ENCODE measurements at places on chromosomes 12 and 14.

GRCh38 chr14:72680853-72681640 is 212.9 kb downstream of the DPF3 start:
- no peak for DNase-seq

DNA sequence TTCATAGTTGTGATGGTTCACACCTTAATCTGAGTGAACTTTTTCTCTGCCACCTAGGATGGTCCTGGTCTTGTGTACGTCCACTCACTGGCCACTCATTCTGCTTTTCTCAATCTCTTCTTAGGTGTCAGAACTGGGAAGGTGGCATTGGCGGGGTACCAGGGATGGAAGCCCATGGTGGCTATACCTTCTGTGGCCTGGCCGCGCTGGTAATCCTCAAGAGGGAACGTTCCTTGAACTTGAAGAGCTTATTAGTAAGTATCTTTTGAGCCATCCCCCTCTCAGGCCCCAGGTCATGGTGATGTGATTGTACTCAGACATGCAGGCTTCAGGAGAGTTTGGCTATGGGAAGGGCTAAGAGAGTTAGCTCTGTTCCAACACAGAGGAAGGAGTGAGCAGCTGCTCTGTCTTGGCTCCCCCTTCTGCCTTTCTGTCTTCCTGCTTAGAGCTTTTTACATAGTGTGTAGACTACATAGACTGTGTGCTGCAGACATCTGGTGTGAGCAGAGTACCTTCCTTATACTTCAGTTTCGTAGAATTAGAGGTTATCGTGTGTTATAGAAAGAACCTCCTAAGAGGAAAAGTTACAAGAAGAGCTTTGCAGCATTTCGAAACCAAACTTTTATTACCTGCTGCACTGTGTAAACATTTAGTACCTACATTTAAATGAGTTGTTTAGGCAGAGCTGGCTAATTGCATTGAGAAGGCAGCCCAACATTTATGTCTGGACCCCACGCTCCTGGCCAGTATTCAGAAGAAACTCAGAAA is 54.2 kb downstream of the FNTB start:
- no peak for DNase-seq

DNA sequence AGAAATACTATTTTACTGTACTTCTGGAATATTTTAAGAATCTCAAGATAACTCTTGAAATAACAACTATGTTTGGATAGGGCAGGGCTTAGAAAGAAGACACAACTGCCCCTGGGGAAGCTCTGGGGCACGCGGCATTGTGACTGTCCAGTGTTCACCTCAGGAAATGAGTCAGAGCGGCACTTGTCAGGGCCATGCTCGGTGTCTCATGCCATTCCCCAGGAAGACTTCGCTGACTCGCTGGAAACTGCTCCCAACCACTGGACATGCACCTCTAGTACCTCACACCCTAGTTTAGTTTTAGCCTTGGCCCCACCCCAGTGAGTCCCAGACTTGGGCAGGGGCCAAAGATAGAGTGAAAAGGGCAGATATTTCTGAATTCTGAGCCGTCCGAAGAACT is 192.0 kb downstream of the TTC7B start:
- DNase-seq: no peak

DNA sequence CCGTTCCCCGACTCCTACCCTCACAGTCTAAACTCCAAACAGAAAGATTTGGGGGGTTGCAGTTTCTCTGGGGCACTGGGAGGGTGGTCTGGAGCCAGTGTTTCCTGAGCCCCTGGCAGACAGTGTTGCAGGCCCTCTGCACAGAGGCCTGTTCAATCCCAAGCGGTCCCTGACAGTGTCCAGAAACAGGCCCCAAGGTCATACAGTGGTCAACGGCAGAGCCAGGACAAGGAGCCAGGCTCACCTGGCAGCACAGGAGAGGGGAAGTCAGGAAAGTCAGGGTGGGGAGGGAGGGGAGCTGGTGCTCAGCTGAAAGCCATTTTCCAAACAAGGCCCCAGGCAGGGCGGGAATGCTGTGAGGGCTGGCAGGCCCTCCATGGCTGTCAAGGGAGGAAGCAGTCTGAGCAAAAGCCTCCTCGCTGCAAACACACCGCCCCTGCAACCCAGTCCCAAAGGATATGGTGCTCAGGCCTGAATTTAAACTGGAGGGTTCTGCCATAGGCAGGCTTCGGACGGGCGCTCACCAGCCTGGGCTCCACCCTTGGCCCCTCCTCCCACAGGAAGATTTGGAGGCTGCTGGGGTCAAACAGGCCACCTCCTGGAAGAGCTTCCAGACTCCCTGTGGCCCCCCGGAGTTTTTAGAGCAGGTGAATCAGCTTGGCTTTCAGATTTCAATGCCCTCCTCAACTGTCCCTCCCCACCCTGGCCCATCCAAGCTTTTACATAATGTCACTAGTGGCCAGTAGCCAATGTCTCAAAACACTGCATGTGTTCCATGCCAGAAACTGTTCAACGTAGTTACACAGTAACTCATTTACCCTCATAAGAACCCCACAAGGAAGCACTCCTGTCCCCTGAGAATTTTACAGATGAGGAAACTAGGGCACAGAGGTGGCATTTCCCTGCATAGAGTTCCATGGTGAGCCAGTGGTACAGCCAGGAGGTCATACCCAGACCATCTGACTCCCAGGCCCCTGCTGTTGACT is 41.5 kb downstream of the CHGA start:
- no peak for DNase-seq

DNA sequence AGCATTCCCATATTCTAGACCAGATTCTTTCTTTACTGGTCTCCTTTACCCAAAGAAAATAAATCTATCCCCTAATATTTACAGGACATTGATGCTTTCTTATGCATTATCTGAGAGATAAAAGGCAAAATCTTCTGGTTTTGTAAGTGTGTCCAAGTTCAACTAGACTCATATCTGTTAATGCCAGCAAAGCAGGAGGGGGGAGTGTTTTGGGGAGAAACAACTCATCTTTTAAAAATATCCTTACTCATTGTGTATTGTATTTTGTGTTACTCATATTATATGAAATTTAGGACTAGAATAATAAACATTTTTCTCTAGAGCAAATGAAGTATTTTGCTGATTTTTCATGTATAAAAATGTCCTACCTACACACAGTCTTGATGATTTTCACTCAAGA is 54.8 kb downstream of the SAMD4A start:
- DNase-seq: no peak

GRCh38 chr12:58906917-58907316 is 13.4 kb downstream of the LRIG3 start:
- no peak for DNase-seq

GRCh38 chr14:53218161-53218560 is 65.0 kb upstream of the DDHD1 start:
- DNase-seq: no peak

DNA sequence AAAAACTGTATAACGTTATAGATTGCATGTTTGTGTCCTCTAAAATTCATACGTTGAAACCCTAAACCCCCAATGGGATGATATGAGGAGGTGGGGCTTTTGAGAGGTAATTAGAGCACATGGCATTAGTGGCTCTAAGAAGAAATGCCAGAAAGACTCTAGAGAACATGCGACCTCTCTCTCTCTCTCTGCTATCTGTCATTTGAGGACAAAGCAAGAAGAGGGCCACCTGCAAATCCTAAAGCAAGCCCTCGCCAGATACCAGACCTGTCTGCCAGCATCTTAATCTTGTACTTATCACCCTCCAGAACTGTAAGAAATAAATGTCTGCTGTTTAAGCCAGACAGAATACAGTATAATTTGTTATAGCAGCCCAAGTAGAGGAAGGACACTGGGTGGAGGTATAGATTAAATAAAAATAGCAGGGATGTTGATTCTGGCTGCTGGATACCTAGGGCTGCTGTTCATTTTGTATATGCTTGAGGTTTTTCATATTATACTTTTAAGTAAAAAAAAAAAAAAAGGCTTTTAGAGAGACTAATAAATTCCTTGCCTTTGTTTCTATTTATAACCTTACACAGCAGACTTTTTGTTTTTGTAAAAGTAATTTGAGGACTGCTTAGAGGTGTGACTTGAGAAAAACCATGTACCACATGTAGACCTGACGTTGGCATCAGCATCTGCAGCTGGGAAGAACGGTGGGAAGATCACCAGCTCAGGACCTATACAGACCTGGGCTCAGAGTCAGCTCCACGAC is 26.9 kb downstream of the MOK start:
- DNase-seq: no peak

DNA sequence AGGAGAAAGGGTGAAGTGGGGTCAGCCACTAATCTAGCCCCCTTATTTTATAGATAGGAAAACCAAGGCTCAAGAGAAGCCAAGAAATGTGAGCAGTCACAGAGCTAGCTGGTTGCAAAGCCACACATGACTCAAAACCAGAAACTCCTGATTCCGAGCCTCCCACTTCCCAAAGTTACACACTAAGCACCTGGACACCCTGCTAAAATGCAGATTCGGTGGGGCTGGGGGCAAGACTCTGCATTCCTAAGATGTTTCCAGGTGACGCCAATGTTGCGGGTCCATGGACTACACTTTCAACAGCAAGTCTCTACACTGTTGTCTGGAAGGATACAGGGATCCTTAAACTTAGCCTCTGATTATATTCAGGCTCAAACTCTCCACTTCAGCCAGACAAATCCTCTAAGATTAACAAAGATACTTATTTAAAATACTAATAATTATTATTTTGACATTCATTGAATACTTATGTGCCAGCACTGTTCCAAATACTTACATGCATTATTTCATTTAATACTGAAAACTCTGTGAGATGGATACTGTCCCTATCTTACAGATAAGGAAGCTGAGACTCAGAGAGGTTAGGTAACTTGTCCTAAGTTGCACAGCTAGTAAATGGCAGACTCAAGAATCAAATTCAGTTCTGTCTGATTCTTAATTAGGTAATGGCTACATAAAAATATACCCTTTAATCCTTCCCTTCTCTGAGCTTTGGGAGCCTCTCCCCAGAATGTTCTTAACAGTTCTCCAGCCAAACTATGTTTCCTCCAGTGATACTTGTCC is 81.4 kb downstream of the CRACR2A start:
- no peak for DNase-seq

DNA sequence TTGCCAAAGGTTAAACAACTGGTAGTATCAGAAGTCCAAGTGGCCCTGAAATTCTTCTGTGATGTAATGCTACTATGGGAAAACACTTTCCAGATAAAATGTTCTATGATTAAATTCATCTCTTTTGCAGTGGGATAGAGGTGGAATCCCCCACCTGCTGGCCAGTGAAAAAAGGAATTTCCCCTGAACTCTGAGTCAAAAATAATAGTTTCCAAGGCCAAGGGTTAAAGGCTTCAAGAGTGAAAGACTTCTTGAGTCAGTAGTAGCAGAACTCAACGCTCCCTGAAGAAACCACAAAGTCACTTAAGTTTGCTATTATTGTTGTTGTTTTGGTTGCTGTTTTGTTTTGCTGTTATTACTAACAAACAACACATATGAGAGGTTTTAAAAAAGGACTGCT is 330.8 kb downstream of the SOX5 start:
- DNase-seq: no peak

- no peak for DNase-seq
These were observed 69.0 kb downstream of the MVK start for GRCh38 chr12:109642506-109643132.

GRCh38 chr12:98697209-98697608 is 52.1 kb downstream of the APAF1 start:
- no peak for DNase-seq

- DNase-seq: no peak
These were observed 31.9 kb downstream of the PRICKLE1 start for GRCh38 chr12:42557586-42558172.

DNA sequence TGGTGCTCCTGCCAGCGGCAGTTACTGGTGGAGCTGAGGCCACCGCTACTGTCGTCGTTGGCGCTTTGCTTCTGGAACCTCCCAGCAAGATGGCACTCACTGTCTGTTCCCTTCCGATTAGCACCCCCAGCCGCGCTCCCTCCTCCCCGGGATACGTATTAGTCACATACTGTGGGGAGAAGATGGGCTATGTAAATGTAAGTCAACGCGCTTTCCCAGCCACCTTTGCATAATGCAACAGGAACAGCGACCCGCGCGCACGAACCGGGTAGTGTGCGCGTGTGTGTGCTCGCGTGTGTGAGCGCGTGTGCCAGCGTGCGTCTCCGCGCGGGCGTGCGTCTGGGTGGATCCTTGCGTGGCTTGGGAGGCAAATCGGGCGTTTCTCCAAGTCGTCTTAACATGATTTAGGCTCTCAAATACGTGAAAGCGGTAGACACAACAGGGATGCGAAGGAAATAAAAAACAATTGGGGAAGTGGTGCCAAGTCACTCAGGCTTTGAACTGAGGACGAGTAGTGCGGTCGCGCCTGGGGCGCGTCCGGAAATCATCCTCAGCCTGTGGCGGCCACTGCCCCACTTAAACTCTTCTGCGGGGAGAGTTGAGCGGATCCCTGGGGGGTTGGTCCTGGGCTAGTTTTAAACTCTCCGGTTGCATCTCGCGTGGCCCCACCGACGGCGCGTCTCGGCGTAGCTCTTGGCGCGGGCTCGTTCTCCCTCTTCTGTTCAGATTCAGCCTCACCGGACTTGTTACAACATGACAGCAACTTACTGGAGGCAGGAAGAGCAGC is 1.8 kb downstream of the FLRT2 start:
- no peak for DNase-seq

DNA sequence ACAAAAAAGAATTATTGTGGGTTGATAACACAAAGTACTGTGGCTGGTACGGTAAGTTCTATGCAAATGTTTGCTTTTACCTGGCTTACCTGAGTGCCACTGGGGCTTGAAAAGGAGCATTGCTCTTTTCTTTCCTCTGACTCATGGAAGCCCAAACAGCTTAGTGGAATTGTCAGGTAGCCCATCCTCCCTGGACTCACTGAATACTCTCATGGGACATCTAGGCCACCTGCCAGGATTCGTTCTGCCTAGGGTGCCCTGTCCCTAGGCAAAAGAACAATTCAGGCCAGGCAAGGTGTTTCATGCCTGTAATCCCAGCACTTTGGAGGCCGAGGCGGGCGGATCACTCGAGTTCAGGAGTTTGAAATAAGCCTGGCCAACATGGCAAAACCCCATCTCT is 22.5 kb upstream of the YAF2 start:
- no peak for DNase-seq

GRCh38 chr12:51196547-51196946 is 21.3 kb downstream of the POU6F1 start:
- DNase-seq: no peak

DNA sequence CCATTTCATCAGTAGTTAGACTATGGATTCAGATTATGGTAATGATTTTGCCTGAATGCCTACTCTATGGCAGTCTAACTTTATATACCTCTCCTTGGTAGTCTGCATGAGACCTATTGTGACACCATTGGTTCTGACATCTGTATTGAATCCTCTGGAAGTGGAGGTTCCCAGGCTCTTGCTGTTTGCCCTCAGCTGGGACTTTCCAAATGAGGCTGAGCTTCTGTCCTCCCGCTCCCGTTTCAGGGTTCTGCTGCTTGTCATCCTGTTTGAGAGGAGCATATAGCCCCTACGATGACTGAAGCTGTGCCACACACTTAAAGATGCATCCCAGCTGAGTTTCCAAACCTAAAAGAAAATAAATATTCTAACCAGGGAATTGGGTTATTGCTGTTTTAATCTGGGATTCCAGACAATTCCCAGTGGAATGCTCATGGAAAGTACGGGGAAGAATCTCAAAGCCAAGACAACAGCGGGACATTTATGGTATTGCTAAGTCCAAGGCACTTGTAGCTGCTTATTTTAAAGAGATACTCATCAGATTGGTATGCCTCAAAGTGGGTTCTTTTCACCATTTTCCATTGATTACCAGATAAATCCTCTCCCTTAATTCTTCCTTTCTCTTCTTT is 105.9 kb downstream of the ETV6 start:
- no peak for DNase-seq

All from substantia nigra (tissue), 51 donors.